NCI-H2171 treated with DMSO at 0.1 percent for 48 hours (cell line): ENCODE measurements at places on chromosomes 13 and 19.

GRCh38 chr19:52007451-52007805, 583 bp downstream of the ZNF615 start:
- DNase-seq = no peak

- DNase-seq = no peak
Measured at GRCh38 chr19:4075373-4075772, 8.7 kb upstream of the ZBTB7A start.

- no peak for DNase-seq
Measured at GRCh38 chr19:638906-639252, 800 bp upstream of the FGF22 start.

GRCh38 chr13:103324641-103325040, 258.4 kb upstream of the SLC10A2 start:
- DNase-seq = no peak

DNA sequence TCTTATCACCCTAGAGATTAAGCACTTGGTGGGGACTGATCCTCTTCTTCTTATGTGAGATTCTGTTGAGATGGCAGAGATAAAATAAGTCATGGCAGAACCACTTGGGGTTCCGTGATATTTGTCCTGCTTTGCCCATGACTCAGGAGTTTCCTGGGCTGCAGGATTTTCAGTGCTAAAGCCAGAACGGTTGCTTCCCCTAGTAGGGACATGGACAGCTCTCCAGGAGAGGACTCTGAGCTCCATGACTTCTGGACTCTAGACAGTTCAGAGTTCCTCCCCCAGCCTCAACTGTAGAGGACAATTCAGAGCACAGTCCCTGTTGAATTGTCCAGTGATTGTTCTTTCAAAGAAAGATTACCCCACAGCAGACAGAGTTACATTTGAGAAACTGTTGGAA, 98.8 kb downstream of the OLFM4 start:
- DNase-seq = no peak

- DNase-seq = no peak
Measured at GRCh38 chr19:30106417-30107095, 164.5 kb downstream of the URI1 start.

DNA sequence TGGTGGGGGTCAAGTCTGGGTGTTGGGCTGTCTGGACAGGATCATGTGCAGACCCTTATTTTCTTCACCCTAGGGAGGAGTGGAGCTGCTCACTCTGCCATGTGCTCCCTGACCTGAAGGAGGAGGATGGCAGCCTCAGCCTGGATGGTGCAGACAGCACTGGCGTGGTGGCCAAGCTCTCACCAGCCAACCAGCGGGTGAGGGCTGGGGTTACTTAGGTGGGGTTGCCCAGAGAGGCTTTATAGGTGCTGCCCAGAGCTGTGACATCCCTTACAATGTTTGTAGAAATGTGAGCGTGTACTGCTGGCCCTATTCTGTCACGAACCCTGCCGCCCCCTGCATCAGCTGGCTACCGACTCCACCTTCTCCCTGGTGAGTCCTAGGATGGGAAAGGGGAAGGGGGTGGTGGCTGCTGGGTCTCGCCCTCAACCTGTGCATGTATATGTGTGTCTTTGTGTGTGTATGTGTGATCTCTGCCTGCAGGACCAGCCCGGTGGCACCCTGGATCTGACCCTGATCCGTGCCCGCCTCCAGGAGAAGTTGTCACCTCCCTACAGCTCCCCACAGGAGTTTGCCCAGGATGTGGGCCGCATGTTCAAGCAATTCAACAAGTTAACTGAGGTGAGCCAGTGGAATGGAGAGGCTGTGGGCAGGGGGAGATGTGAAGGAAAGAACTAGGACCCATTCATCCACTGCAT, 5.1 kb downstream of the CHMP2A start:
- DNase-seq = no peak

- DNase-seq = no peak
Measured at GRCh38 chr13:106184790-106185189, 350.7 kb downstream of the EFNB2 start.

- no peak for DNase-seq
Measured at GRCh38 chr19:38550376-38550775, 67.4 kb downstream of the MAP4K1 start.

DNA sequence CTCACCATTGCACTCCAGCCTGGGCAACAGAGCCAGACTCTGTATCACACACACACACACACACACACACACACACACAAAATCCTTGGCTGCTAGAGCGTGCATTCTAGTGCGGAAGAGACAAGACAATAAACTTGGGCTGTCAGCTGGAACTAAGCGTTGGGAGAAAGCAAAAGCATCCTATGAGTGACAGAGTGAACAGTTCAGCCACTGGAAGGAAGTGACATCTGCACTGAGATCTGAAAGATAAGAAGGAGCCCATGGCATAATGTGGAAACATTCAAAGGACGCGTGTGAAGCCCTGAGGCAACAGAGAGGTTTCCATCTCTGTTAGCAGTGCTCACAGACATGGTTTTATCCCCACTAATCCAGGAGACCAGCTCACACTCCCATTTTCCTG, 3.5 kb upstream of the SLC1A5 start:
- DNase-seq = peak; percentile 84
